Stimulated activated CD4-positive, alpha-beta T cell treated with anti-CD3 and anti-CD28 coated beads, Interleukin-4, amount 100 ng/mL, for 4 hours (primary cell): ENCODE measurements at places on chromosomes 2 and 18.

DNA sequence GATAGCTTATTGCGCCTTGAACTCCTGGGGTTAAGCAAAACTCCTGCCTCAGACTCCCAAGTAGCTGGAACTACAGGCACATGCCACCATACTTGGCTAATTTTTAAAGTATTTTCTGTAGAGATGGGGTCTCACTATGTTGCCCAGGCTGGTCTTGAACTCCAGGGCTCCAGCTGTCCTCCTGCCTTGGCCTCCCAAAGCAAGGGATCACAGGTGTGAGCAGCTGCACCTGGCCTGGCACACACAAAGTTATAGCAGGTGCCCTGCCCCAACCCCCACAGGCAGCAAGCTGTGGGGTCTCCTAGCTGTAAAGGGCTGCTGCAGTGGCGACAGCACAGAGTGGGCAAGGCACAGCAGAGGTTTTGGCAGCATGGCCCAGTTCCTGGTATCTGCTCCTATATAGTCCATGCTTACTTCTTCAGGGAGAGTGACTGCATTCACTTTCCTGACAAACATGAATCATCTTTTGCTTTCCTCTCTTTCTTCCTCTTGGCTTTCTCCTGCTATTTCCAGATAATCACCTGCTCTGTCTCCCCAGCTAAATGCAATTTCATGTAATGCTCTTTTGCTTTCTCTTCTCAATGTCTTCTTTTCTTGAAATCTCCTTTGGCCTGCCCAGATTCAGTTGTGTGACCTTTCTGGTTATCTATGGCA is 27.3 kb upstream of the METAP1D start:
- DNase-seq = no peak

DNA sequence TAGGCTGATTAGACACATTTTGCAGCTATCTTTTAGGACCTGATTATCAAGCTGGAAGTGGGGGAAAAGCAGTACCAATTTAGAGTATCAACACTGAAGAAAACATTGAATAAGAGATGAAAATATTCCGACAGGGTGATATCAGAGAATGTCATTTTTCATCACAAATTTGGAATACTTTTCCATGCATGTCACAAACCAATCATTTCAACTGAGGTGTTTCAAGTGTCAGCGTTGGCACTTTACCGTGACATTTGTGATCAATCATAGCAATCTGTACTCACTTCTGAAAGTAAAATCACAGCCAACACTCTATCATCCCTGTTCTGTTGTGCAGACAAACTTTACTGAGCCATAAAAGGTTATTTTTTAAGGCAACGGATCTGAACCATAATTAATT is 75.4 kb downstream of the PDE1A start:
- DNase-seq = no peak

DNA sequence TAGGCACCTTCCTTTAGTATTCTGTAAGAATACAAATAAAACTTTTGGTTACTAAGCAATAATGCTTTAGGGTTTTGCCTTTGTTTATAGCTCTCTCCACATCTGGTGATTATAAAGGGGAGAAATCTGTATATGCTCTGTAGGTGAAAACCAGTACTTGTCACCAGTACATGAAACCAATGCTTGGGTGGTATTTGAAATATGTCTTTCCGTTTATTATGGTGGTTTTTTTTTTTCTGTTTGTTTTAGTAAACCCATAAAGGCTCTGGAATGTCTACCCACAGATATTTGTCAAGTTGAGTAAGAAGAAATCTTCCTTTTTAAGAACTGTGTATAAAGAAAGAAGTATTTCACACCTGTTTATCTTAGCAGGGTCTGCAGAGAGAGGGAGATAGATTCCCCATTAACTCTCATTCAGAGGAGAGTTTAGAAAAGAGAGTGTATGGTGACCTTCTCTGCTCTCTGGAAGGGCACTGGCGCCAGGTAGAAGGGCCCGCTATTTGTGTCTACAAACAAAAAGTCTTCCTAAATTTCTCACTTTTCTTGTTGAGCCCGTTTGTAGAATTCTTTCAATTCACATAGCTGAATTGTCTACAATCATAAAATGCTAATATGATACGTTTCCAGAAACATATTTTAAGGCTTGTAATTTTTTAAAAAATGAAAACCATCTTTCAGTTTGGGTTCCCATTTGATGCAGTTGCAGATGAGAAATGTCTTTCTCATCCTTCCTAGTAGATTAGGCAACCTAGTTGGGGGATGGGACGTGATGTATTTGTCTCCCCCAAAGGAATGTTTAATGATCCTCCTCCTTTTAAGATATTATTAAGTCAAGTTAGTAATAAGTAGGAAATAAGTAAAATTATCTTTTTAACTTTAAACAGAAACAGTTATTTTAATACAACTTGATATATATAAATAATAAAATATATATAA is 33.9 kb downstream of the MAP3K20 start:
- DNase-seq = no peak

DNA sequence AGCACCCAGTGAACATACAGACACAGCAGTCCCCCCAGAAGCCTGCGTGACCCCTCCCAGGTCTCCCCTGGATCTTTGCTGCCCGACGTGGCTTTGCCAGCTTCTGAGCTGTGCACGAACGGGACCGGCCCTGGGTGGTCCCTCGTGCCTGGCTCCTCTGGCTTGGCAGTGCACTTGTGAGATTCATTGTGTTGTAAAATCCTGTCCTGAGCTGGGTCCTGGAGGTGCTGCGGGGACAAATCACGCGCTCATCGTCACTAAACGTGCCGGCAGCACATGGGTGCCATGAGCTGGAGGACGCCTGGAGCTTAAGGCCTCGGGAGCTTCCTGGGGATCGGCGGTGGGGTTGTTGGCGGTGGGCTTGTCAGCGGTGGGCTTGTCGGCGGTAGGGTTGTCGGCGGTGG is 104.9 kb downstream of the FAM210A start:
- no peak for DNase-seq

- DNase-seq = no peak
These were observed 21.7 kb upstream of the ABCA12 start for GRCh38 chr2:215160081-215160480.

DNA sequence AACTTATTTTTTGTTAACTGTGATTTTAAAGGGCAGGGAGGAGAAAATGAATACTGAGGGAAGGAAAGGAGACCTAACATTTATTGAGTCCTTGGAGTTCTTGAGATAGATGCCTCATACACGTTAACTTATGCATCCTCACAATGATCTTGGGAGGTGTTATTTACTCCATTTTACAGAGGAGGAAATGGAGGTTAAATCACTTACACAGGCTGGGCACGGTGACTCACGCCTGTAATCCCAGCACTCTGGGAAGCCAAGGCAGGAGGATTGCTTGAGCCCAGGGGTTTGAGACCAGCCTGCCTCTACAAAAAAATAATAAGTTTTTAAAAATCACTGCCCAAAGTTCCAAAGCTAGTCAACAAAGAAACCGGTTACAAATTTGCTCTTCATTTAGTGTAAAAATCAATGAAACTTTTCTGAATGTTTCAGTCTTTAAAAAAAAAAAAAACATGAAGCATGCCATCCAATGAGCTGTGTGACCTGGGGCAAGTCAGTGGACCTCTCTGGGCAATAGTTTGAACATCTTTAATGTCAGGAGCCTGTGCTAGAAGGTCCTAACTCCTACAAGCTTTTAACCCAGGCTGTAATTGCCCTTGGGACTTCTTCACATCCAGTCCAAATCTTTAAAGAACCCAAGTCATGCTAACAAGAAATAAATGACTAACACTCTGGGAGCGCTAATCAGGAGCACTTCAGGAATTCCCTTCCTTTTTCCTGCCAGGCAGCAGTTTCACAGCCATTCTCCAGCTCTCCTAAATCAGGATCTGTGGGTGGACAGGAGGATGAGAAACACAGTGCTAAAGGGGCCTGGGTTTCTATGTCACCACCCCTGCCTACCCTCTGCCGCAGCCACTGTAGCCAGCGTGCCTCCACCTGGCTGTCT is 176.4 kb downstream of the TMEM247 start:
- DNase-seq = no peak

DNA sequence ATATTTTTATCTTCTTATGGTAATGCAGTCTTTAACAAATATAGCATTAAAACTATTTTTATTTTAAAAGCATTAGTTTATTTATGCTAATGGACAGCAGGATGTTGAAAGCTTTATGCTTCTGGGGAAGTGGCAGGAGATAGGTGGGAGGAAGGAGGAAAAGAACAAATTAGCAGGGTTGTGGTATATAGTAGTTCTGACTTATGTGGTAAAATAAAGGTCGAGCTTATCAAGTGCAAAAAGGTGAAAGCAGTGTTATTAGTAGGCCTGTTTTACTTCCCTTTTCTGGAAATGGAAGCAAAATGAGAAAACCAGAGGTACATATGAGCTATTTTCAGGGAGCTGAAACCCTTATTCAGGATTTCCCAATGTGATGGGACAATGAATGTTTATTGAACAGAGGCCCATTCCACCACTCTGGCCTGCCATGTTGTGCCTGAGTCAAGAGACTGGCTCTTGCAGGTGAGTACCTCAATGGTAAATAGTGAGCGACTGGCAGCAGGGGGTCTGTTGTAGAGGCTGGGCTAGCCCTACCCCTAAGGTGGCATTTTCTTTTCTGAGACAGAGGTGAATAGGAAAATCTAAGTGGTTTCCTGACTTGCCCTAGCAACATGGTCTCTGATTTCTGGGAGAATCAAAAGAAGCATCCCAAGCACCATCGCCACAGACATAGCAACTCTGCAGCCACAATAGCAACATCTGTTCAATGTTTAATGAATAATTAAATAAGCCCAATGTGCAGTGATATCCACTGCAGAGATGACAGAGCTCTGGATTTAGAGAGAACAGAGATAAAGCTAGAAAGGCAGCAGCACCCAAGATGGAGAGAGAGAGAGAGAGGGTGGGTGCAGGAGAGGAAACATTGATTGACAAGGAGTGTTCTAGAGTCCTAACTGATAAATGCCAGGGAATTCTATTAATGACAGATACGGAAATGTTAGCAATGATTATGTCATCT is 119.7 kb downstream of the UPP2 start:
- DNase-seq = no peak

DNA sequence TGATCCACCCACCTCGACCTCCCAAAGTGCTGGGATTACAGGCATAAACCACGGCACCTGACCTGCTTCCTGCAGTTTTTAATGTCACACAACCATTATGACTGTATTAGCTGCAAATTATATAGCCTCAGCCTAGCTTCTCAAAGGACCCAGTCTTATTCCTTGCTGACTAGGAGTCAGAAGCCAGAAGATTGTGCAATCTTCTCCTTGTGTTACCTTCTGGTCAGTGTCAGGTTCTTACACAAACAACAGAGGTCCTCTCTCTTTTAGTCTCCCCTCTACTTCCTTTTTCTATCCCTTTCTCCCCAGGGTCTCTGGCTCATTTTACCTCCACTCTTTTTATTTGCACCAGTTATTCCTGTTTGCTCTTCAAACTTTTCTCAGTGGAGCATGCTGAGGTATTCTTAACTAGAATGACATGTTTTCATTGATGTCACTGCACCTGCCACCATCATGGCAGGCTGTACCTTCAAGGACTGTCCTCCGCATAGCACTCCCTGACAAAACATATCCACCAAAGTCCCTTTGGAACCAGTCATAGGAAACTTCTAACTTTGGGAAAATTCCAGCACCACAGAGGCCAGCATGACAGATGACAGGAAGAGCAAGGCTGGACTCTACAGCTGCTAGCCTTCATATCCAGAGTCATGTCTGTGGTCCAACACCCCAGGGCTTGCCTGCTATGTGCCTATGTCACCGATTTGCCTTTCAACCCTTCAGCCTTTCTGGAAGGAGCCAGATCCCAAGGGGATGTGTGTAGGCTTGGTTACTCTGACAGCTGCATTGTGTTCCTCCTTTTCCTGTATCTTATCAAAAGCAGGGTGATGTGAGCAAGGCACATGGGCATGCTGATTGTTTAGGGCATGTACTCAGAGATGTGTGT is 45.2 kb upstream of the EPC2 start:
- no peak for DNase-seq

- no peak for DNase-seq
These were observed 24.0 kb downstream of the PRKAG3 start for GRCh38 chr2:218807626-218808025.

DNA sequence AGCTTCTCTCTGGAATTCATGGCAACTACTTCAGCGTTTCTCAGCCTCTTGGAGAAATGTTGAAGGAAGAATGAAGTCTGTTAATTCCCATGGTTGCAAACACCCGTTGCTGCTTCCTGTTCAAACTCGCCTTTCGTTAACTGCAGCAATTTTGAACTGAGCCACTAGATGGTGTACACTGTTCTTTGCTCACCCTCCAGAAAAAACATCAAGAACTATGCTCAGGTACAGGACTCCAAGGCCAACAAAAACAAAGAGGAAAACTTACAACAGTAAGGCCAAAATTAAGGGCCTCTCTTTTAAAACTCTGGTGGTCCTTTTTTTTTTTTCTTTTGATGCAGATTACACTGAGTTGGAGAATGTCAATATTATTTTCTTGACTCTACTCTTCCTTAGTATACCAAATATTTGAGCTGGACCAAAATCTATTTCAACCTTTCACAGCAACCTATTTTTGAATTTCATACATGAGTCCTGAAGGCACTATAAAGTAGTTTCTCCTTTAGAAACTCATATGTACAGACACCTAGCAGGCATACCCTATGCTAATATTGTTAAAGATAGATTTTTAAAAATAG is 58.2 kb downstream of the KLHL14 start:
- no peak for DNase-seq

- no peak for DNase-seq
These were observed 33.0 kb downstream of the SLC35F5 start for GRCh38 chr2:113723411-113723810.

- DNase-seq = no peak
These were observed 73.1 kb upstream of the PID1 start for GRCh38 chr2:229344151-229344551.

DNA sequence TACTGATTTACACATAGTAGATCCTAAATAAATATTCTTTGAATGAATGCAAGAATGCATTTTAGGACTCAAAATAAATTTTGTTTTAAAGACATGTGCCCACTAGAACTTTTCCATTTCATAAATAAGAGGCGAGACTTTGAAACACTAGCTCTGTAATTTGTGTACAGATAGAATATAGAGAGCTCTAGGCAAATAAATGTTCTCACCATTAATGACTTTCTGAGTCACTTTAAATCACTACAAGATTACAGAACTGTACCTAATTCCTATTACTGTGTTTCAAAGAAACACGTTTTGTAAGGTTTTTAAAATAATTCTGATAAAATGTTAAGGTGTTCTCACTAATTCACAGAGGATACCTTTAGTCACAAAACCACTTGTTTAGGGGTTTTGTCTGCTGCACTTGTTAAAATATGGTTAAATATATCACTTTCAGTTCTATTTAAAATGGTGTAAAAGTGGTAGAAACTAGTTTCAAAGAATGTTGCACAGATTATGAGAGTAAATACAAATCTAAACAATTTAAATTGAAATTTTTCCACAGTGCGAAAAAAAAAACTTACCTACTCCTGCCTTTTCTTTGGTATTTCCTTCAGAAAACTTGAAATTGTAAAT is 158.7 kb upstream of the ZC3H15 start:
- no peak for DNase-seq
